ENCODE measurements at places on chromosomes 11 and 22.
A peak's percentile ranks its signal among the peaks of the same experiment; 100 is the strongest.

DNA sequence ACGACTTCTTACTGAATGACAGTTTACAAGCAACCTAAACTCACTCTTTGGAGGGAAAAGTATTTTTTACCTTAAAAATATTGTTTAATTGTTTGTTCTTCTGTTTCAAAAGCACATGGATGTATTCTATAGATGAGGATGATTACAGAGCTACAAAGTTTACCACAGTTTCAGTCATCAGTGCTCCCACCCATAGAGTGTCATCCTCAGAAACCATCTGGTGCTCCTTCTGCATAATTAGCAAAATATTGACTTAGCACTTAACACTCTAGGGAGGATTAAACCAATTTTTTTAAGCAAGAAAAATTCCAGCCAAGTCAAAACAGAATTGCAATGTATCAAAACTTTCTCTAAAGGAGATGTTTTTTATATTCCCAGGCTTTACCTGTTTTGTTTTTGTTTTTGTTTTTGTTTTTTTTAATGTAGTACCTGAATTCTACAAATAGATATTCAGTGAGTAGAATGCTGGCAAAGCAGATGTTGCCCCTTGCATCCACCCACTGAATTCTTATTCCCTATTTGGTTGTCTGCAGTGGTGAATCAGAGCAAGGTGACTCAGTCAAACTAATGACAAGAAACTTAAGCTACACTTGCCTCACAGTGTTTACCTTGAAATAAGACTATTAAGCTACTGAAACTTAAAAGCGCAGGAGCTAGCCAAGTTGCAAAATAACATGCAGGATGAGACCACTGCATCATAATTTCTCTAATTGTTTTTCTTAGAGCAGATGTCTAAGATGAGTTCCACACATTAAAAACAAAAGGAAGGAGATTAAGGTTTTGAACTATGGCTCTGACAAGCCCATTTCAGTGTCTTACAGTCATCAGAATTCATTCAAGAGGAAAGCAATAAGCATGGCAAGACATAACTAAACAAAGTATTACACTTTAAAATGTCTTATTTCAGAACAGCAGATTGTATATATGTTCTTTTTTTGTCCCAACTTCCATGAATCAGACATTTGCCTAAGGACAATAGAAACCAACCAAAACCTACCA is 155.1 kb upstream of the SOX6 start:
- no peak for DNase-seq
- H3K36me3 ChIP-seq = no peaks in the 10 kb centered on the region
- no peak overlapping the region for H3K4me3 ChIP-seq
- no peak overlapping the region for H3K27ac ChIP-seq
- no peaks in the 10 kb centered on the region for H3K27me3 ChIP-seq

- H3K27ac ChIP-seq = no peak overlapping the region
- H3K36me3 ChIP-seq = no peaks in the 10 kb centered on the region
- no peak for DNase-seq
- no peaks in the 10 kb centered on the region for H3K4me1 ChIP-seq
- no peak overlapping the region for H3K4me3 ChIP-seq
Observed at GRCh38 chr11:133058501-133058900, 473.8 kb downstream of the OPCML start.

DNA sequence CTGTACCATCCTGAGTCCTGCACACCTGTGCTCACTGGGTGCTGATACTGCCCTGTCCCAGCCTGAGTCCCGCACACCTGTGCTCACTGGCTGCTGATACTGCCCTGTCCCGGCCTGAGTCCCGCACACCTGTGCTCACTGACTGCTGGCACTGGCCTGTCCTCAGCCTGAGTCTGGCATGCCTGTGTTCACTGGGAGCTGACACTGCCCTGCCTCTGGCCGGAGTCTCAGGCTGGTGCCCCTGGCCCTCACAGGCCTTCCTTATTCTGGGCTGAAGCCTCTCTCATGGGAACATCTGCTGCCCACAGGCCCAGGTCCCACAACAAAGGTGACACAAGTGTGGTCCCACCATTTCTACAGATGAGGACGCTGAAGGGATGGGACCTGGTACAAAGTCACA is 115.1 kb downstream of the MPPED1 start:
- no peaks in the 10 kb centered on the region for H3K4me1 ChIP-seq
- no peak overlapping the region for H3K4me3 ChIP-seq
- no peak overlapping the region for H3K27ac ChIP-seq
- DNase-seq = no peak
- H3K27me3 ChIP-seq = no peaks in the 10 kb centered on the region

- H3K4me3 ChIP-seq = no peak overlapping the region
- H3K4me1 ChIP-seq = no peaks in the 10 kb centered on the region
- no peak for DNase-seq
- no peak overlapping the region for H3K27ac ChIP-seq
Observed at GRCh38 chr11:130522284-130522961, 74.0 kb downstream of the ADAMTS15 start.

- no peak for DNase-seq
- H3K4me1 ChIP-seq = no peaks in the 10 kb centered on the region
- no peak overlapping the region for H3K27ac ChIP-seq
- no peaks in the 10 kb centered on the region for H3K27me3 ChIP-seq
- no peaks in the 10 kb centered on the region for H3K36me3 ChIP-seq
Observed at GRCh38 chr11:41404109-41404508, 55.3 kb downstream of the LRRC4C start.

- no peaks in the 10 kb centered on the region for H3K27me3 ChIP-seq
- no peaks in the 10 kb centered on the region for H3K4me1 ChIP-seq
- no peaks in the 10 kb centered on the region for H3K36me3 ChIP-seq
- DNase-seq = no peak
Observed at GRCh38 chr11:40129266-40129665, 1330.2 kb downstream of the LRRC4C start.

DNA sequence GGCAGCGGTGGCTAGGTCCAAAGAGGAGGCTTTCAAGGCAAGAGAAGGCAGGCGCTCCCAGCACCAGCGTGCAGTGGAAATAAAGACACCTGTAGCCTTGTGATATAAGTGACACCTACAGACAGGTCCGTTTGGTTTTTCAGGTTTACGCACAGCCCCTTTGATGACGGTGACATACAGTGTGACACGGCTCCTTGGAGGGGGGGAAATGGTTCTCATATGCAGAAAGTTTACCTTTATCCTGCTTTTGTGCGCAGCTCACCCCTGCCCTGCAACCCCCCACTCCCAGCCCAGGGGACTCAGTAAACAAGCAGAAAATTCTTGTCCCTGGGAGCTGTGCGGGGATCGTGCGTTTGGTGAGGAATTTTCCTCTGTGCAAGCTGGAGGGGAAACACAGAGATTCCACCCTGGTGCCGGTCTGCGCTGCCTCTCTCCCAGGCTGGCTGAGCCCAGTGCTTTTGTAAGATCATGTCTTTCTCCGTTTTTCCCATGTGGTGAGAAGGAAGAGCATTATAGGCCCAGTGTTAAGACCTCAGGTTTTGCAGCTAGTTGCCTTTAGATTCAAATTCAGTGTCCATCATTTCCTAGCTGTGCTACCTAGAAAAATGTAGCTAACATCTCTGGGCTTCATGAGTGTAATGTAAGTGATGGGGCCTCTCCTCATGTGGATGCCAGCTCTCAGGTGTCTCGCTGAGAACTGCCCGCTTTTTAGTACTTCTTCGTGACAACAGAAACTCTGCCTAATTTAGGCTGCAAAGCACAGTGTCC is at the start of gene ELF5:
Gene ELF5 (minus strand): TSS at position 113 of the 768 bp plus-strand sequence. CDS start 8,045 bp downstream, outside the sequence.
- no peak within 1 kb of the TSS for H3K4me3 ChIP-seq
- H3K27me3 ChIP-seq = peaks cover 10% of the 10 kb centered on the region
- H3K36me3 ChIP-seq = no peaks in the 10 kb centered on the region
- DNase-seq = no peak

GRCh38 chr11:59923813-59924212 is 14.4 kb upstream of the OOSP1 start:
- H3K4me1 ChIP-seq = no peaks in the 10 kb centered on the region
- H3K27ac ChIP-seq = no peak overlapping the region
- DNase-seq = no peak
- H3K27me3 ChIP-seq = peaks cover 3% of the 10 kb centered on the region
- no peak overlapping the region for H3K4me3 ChIP-seq
- peaks cover 10% of the 10 kb centered on the region for H3K36me3 ChIP-seq

- H3K36me3 ChIP-seq = peaks cover 24% of the 10 kb centered on the region
- no peak overlapping the region for H3K27ac ChIP-seq
- H3K4me1 ChIP-seq = peaks cover 48% of the 10 kb centered on the region
- H3K27me3 ChIP-seq = no peaks in the 10 kb centered on the region
Observed at GRCh38 chr11:88411265-88411664, 73.7 kb upstream of the CTSC start.

DNA sequence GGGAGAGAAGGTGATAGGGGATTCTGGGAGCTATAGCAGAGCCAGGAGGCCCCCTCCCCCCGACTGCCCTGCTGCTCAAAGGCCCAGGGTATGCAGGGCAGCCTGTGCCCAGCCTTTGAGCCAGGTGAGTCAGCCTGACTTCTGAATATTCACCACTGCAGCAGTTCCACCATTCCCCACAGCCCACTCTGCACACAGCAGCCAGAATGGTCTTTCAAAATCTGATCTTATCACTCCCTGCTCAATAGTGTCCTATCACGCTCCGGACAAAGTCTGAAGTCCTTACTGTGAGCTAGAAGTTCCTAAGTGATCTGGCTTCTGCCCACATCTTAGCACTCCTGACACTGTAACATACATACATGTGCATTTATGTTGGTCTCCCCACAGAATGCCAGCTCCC is 111.7 kb downstream of the BUD13 start:
- no peaks in the 10 kb centered on the region for H3K4me1 ChIP-seq
- no peak overlapping the region for H3K27ac ChIP-seq
- H3K4me3 ChIP-seq = no peak overlapping the region
- DNase-seq = no peak

DNA sequence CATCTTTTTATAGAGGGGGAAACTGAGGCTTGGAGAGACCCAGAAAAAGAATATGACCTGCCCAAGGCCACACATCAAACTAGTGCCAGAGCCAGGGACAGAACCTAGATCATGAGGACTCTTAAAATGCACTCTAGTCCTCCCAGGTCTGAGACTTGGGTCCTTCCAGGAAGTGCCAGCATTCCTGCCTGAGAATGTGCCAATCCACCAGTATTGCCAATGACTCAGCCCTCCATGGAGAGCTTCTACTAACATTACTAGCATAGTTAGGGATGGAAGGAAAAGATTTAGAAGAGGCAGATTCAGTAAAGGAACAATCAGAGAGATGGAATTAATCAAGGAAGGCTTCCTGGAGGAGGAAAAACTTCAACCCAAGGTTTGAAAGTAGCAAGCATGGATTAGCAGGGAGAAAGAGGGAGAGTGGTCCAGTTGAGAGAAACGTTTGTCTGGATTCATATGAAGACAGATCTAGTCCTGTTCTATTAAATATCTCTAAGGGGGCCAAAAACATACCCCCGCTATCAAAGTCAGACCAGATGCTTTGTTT is 20.1 kb upstream of the SMIM35 start:
- no peak overlapping the region for H3K4me3 ChIP-seq
- H3K27me3 ChIP-seq = peaks cover 19% of the 10 kb centered on the region
- DNase-seq = no peak
- no peaks in the 10 kb centered on the region for H3K4me1 ChIP-seq
- H3K27ac ChIP-seq = no peak overlapping the region
- H3K36me3 ChIP-seq = no peaks in the 10 kb centered on the region

DNA sequence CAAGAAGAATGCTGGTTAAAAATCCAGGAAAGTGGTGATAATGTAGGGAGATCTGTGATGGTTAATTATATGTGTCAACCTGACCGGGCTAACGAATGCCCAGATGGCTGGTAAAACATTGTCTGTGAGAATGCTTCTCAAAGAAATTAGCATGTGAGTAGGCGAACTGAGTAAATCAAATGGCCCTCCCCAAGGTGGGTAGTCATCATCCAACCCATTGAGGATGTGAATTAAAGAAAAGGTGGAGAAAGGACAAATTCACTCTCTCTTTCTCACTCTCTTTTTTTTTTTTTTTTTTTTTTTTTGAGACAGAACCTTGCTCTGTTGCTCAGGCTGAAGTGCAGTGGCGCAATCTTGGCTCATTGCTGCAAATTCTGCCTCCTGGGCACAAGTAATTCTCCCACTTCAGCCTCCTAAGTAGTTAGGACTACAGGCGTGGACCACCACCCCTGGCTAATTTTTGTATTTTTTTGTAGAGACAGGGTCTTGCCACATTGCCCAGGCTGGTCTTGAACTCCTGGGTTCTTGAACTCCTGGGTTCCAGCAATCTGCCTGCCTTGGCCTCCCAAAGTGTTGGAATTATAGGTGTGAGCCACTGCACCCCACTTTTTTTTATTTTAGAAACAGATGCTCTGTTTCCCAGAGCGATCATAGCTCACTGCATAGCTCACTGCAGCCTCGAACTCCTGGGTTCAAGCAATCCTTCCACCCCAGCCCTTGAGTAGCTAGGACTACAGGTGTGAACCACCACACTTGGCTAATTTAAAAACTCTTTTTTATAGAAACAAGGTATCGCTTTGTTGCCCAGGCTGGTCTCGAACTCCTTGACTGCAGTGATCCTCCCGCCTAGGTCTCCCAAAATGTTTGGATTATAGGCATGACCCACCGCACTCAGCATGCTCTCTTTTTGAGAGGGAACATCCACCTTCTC is 22.0 kb upstream of the P2RY6 start:
- no peaks in the 10 kb centered on the region for H3K36me3 ChIP-seq
- H3K27me3 ChIP-seq = no peaks in the 10 kb centered on the region
- peak; percentile 26 for DNase-seq
- peaks cover 5% of the 10 kb centered on the region for H3K4me1 ChIP-seq
- no peak overlapping the region for H3K4me3 ChIP-seq

GRCh38 chr11:1155274-1155693 is 2.5 kb upstream of the MUC5AC start:
- H3K27me3 ChIP-seq = no peaks in the 10 kb centered on the region
- peaks cover 3% of the 10 kb centered on the region for H3K4me1 ChIP-seq

DNA sequence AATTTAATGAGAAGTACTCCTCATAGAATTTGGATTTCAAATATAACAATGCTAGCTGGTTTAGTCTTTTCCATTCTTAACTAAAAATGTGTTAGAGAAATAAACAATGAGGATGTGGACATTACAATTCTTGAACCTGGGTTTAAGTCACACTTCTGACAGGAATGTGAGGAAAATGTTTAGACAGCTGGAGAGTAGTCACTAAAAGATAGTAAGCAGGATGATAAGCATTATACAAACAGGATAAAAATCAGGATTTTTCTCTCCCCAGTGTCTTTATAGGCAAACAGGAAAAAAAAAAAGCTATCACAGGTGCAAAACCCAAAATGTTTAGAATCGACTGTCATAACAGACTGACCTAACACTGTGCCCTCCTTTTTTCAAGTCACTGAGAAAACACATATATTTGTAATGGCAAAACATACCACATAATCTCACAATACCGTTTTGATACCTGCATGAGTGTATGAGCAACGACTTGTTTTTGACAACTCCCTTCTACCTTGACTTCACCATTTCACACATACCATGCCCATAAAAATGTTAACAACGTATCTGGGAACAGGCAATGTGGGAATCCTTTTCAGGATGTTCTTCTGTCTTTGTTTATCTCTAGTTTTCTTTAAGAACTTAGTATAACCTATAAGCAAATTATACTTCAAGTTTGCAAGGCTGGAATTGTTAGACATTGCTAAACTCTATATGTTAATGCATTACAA is 242.0 kb downstream of the SBF2 start:
- no peaks in the 10 kb centered on the region for H3K27me3 ChIP-seq
- DNase-seq = no peak
- H3K4me1 ChIP-seq = no peaks in the 10 kb centered on the region
